Omental fat pad (tissue), 4 donors: ENCODE measurements at places on chromosomes 2 and 18. TPM values are rescaled to one million over a fixed set of nuclear protein-coding genes. Genes with fewer than 3 reads are reported as not detected.

- no peak for DNase-seq
Observed at GRCh38 chr2:109194620-109194937, 65.6 kb downstream of the SH3RF3 start.

GRCh38 chr2:233338812-233339368 is 15.4 kb upstream of the DGKD start:
- DNase-seq = no peak

MAB21L4 gene
- not detected for total RNA-seq

GMCL1 gene
- total RNA-seq = 9.7 TPM

SERPINB3 gene
- total RNA-seq = not detected

DNA sequence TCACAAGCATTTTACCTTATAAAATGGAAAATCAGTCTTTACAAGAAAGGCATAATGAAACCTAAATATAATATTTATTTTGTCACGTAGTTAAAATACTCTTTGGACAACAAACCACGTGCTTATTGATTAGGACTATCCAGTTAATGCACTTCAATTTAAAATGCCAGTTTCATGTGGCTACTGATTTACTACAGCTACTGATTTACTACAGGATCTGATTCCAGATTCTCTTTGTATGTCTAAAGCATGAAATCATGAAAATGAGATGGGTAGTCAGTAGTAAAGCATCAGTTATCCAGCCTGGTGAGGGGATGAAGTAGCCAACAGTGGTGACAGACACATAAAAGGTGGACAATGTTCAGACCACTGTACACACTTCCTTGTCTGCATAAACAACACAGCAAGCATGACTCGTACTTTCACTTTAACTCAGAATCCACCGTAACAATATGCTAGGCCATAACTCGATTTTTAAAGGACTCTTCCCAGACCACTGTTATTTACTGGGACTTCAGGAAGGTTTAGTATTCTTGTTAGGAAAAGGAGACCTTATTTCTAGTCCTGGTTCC is 24.9 kb downstream of the ACAA2 start:
- no peak for DNase-seq

UGT1A5 gene
- not detected for total RNA-seq

- no peak for DNase-seq
Observed at GRCh38 chr18:8937160-8938094, 165.1 kb upstream of the NDUFV2 start.

DNA sequence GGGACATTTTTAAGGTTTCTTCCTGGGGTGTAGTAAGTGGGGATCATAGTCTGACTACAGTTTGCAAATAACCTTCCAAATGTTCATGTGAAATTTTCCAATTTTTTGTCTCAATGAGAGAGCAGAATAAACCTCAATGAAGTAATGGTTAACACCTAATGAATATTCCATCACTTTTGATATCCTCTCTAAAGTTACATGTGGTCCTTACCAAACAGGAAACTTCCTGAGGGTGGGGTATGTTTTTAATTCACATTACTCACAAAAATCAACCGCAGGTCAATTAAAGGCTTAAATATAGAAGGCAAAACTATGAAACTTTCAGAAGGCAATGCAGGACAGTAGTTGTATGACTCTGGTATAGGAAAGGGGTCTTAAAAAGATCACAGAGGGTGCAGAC is 13.2 kb downstream of the ZNF407 start:
- DNase-seq = no peak

GRCh38 chr18:6734726-6735430 is 5.4 kb downstream of the ARHGAP28 start:
- DNase-seq = no peak

RAPGEF4 gene
- total RNA-seq = 25.6 TPM

PIEZO2 gene
- total RNA-seq = 11.7 TPM
